Naive thymus-derived CD8-positive, alpha-beta T cell (primary cell): ENCODE measurements at places on chromosomes 7 and 10.

DNA sequence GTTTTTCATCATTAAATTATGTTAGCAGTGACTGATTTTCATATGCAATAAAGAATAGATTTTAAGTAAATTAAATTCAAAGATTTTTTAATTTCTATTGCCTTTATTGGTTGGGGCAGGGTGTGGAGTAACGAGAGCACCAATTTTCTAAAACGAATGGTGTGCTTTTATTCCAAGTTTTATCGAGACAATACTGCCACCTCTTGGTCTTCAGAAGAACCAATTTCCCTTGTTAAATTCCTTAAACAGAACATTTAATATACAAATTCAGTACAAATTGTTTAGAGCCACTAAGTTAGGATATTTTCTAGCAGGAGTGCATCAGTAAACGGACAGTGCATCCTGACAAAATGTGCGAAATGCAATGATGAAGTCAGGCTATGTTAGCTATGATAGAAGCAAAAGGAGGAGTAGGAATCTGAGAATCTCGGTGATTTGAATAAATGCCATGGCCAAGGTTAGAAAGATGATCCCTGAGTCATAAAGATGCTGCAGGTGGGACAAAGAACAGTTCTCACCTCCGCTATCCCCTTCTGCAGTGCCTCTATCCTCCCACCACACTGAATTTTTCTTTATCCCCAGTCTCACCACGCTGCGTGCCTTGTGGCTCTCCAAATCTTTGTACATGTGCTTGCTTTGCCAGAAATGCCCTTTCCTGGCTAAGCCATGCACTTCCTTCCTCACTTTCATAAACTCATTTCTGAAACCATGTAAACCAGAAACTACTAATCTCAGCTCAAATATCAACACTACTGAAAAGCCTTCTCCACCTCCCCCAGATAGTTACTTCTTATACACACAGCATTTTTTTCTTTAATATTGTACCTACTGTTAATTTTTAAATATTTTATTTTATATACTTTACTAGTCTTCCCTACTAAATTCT, 31.9 kb upstream of the AGBL3 start:
- no peak for DNase-seq

- no peak for DNase-seq
These were observed 204.9 kb upstream of the NPSR1 start for GRCh38 chr7:34453150-34453549.

DNA sequence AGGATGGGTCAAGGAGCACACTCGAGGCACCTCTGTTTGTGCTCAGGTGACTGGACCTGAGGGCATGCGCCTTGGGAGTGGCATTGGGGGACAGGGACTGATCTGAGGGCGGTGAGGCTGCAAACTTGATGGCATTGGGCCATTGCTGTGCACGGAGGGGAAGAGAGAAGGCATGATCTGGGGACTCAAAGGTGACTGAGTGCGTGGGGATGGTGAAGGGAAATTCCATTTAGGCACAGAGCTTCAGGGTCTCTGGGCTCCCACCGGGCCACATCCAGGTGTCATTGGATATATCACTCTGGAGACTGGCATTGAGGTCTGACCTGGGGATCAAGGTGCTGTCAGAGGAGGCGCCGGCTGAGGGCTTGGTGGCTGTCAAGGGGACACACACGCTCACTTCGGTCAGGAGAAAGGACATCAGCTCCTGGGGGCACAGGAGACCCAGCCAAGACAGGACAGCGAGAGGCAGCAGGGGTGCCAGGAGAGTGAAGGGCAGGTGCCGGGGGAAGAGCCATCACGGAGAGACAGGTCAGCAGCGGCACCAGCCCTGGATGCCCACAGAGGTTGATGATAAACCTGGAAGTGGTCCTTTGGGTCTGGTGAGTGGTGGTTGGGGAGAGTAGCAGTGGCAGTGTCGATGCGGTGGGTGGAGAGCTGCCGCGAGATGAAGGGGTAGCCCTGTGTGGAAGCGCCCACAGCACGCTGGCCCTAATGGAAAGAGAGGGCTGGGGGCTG, 5.5 kb downstream of the ADCK2 start:
- DNase-seq = no peak

GRCh38 chr7:24659505-24659904, 86.3 kb downstream of the PALS2 start:
- DNase-seq = no peak

DNA sequence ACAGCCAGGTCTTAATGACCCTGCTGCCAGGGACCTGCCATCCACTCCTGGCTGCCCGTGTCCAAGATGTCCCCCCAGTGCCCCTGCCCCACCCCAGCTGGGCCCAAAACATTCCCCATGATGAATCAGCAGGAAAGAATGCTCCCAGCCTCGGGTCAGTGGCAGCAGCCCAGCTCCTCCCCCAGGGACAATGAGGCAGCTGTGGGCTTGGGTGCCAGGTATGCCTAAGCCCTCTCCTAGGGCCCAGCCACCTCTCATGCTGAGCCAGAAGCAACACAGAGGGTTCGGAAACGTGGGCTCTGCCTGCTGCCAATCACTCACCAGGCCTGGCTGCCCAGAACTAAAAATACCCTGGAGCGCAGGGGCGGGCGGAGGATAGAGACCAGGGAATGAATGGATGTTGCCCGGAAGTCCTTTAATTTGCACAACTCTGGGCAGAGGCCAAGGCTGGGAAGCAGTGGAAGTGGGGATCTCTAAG, 1.5 kb upstream of the LOXL4 start:
- no peak for DNase-seq

- DNase-seq = no peak
These were observed 116.5 kb downstream of the ATXN7L1 start for GRCh38 chr7:105759670-105760550.

- peak; percentile 23 for DNase-seq
These were observed at the start of gene EFCAB10 for GRCh38 chr7:105581066-105581811. TSS of gene EFCAB10 (minus strand) at chr7:105581493. CDS start at chr7:105581463, 30 bp downstream.

DNA sequence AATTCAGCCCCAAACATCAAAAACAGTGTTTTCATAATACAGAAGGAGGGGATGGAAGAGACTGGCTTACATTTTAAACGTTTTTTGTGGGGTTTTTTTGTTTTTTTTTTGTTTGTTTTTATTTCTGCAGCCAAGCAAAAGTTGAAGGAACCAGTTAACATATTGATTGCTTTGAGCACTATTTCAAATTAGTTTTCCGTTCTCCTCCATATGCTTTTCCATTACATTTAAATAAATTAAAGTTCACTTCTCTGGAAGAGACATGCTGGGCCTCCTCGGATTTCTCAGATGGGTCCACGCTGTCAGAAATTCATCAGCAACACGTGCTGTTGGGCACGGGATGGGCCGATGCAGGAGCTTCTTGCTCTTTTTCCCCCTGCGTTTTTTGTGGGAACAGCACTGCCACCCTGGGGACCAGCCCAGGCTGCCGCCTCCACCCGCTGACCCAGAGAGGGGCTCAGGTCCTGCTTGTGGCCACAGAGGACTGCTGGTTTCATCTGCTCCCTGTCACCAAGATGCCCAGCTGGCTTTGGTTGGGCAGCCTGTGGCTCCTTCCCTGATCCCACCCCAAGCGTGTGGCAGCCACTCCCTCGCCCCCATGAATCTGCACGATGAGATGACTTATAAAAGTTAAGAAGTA, 67.7 kb upstream of the CHST15 start:
- DNase-seq = no peak

DNA sequence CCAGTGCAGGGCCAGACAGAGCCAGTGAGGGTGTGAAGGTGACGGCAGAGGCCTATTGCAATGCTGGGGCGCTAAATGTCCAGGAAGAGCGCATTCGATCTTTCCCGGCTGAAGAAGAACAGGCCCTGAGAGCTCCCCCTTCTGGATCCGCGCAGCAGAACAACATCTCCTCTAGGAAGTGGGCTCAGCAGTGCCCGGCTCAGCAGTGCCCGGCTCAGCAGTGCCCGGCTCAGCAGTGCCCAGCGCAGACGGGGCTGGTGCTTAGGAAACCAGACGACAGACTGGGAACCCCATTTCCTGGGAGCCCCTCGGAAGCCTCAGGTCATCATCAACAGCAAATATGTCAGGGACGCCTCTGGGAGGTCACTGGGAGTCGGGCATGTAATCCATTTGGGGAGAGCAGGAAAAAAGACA, 4.7 kb upstream of the NOS3 start:
- peak; percentile 44 for DNase-seq

GRCh38 chr10:114638821-114639625, 19.1 kb downstream of the ABLIM1 start:
- no peak for DNase-seq

DNA sequence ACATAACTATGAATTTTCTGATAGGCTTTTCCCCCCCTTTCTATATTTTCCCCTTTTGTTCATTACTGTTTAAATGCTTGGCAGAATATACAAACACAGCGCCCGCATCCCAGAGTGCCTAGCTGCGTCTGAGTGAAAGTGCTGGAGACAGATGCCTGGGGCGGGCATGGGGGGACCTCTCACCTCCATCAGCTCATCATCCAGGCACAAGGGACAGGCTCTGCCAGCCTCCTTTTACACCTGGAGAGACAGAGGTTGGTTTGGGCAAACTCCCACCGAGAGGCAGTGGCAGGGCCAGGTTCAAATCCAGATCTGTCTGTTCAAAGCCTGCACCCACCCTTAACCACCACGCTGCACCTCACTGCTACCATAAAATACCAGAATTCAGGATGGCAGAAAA, 104.5 kb downstream of the FAM53B start:
- DNase-seq = no peak

DNA sequence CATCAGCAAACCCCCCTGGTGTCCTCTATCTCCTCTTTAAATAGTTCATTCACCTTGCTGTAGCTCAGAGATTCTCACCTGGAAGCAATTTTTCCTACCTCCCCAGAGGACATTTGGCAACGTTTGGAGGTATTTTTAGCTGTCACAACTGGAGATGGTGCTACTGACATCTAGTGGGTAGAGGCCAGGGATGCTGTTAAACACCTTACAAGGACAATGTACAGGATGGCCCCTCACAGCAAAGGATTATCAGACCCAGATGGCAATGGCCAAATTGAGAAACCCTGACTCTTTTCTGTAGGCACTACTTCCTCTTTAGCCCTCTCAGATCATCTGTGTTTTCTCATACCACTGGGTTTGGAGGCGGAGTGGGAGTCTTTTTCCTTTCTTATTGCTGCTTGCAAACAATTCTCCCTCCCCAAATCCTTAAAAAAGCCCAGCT, 13.2 kb upstream of the TRA2A start:
- DNase-seq = no peak

GRCh38 chr7:21719846-21720245, 177.0 kb downstream of the DNAH11 start:
- DNase-seq = no peak

- DNase-seq = no peak
These were observed 35.9 kb upstream of the CYP2C9 start for GRCh38 chr10:94902570-94902969.

DNA sequence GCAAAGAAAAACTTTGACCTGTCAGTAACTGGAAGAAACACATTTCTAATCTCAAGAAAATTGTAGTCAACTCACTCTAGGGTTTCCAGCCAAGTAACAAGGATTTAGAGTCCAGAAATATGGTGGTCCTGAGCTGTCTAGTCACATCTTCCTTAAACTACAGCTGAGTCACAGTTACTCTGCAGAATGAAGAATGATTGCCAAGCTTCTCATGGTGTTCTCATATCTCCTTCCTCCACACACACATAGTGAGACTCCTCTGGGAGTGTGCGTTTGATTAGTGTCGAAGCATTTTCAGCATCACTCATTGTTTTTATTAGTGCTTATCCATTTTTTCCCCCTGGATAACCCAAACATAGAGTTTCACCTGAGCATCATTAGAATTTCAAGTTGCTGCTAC, 93.1 kb upstream of the CXCL12 start:
- no peak for DNase-seq

GRCh38 chr10:91665842-91666241, 33.0 kb upstream of the PPP1R3C start:
- DNase-seq = no peak

- no peak for DNase-seq
These were observed 135.5 kb downstream of the SLIT1 start for GRCh38 chr10:97050205-97050745.

DNA sequence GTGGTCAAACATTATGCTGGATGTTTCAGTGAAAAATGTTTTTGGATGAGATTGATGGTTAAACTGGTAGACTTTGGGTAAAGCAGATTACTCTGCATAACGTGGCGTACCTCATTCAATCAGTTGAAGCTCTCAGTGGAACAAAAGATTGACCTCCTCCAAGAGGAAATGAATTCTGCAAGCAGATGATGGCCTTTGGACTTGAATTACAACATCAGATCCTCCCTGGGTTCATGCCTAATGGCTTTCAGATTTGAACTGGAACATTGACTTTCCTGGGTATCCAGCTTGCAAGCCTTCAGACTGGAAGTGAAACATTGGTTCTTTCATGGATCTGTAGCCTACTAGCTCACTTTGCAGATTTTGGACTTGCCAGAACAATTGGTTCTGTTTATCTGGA, 169.3 kb upstream of the MALRD1 start:
- DNase-seq = no peak

DNA sequence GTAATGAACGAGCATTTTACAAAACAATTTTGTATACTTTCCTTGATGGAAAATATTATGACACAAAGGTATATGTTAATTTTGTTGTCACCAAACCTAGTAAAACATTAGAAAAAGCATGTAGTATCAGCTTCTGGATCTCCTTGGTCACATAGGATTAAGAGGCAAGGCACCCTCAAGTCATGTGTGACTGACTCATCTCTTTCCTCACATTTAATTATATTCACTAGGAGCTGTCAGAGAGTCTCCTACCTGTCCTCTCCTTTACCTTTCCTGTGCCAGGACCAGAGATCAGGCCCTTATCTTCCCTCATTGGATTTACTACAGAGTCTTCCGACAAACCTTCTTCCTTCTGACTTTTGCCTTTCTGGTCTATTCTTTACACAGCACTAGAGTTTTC, 111.3 kb upstream of the RPA3 start:
- no peak for DNase-seq

DNA sequence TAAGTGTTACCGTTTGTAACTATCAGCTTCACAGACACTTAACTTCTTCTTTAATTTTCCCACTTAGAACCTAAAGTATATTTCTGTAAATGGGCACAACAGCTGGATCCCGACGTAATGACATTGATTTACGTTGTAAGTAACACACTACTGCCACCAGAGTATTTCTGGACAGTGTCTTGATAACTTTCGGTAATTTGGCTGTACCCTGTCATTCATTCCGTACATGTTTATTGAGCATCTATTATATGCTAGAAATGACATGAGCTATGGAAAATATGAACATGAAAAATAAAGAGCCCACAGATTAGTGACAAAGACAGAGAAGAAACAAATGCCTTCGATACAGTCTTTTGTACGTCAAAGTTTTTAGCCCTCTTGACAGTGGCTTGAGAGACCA, 291.4 kb downstream of the CCDC3 start:
- DNase-seq = no peak
